ENCODE measurements at places on chromosomes 5 and 9. TPM values are rescaled to one million over a fixed set of nuclear protein-coding genes. Genes with fewer than 3 reads are reported as not detected.

Gene SHC3
- 0.69 TPM for polyA plus RNA-seq

DNA sequence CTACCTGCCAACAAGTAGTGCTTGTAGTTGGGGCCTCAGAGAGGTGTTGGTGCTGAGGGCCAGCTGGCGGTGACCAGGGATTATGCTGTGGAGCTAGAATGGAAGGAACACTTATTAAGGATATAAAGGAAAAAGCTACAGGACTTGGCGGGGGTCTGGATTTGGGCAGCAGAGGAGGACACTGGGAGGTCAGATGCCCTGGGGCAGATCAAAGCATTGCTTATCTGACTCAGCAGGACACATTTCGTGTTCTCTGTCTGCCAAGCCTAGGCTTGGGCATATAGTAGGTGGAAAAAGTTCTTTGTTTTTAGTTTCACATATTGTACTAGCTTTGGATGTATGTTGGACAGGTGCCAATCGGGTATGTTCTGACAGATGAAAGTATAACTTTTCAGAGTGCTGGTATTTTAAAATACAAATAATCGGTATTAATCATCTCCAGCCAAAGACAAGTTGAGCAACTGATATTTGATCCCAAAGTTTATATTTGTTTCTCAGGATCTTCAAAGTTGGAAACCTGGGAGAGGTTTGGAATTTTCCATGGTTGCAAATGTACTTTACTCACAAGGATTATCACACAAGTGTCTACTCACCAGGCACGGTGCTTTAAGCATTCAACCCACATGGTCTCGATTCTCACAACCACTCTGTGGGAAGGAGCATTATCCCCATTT lies 69.4 kb downstream of the IQGAP2 start:
- DNase-seq = no peak

DNA sequence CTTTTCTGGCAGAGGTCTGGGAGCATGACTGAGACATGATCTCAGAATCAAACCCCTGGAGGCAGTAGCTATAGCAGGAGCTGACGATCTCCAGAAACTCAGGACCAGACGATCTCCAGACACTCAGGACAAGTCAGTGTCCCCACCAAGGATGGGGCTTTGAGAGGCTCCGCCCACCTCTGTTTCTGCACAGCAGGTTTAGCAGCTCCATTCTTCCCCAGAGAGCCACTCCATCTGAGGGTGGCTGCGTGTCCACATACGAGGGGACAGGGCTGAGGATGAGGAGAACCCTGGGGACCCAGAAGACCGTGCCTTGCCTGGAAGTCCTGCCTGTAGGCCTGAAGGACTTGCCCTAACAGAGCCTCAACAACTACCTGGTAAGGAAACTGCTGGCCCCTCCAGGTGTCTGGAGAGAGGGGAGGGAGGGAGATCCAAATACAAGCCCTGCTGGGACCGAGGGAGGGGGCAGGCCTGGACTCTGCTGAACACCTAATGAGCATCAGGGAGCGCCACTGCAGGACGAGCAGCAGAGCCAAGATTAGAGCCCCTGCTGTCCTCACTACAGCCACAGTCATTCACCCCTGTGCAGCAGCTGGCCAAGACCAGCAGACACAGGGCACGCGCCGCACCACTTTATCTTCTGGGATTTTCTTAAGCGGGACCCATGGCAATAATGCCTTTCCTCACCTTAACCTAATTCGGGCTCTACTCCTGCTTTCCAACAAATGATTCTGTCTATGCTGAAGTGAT lies at the start of gene GABRP:
GABRP (plus strand) TSS at position 228 of the 750 bp plus-strand sequence. CDS start 4,891 bp downstream, outside the sequence.
- no peak for DNase-seq

DNA sequence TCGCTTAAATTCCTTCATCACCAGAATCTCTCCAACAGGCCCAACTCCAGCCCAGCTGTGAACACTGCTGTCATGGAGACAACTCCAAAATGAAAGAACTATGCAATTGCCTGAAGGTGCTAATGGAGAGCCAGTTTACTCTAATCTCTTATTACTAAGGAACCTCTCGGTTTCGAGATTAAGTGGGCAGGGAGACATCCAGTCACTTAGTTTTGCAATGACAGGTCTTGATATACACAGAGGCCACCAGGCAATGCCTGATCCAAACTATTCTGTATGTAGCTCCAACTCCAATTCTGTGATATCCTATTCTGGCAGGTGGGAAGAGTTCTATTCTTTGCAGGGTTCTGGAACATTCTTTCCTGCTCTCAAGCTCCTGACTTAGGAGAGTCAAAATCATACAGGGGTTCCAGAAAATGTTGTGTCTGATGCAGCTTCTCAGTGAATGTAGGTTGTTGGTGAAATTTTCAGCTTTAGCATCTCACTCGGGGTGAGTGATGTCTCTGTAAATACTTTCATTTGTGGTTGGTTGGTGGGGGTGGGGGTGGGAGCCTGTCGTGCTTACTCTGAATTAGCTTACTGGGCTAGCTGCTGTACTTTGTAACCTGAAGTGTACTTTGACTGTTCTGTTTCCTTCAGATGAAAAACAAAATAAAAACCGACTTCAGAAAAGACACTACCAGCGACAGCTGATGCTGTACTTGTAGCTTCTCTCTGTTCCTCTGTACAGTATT lies 170.9 kb downstream of the PALM2AKAP2 start:
- DNase-seq = peak; percentile 66

DNA sequence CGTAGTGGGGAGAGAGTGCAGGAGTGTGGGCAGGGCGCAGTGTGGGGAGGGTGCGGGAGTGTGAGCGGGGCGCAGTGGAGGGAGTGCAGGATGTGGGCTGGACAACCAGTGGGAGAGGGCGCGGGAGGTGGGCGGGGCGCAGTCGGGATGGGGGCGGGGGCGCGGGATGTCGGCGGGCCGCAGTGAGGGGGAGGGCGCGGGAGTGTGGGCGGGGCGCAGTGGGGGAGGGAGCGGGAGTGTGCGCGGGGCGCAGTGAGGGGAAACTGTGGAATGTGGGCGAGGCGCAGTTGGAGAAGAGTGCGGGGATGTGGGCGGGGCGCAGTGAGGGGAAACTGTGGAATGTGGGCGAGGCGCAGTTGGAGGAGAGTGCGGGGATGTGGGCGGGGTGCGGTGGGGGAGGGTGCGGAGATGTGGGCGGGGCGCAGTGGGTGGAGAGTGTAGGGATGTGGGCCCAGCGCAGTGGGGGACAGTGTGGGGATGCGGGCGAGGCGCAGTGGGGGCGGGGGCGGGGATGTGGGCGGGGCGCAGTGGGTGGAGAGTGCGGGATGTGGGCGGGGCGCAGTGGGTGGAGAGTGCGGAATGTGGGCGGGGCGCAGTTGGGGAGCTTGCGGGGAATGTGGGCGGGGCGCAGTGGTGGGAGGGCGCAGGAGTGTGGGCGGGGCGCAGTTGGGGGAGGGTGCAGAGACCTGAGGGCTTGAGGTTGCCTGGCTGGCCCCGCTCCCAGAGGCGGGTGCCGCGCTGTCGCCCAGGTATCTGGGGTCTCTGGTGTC lies at the start of gene NXNL2:
NXNL2 (plus strand) TSS at position 723 of the 770 bp plus-strand sequence. CDS start 257 bp downstream, outside the sequence.
- DNase-seq = peak; percentile 56
